ENCODE measurements at places on chromosomes 2 and 18. TPM values are rescaled to one million over a fixed set of nuclear protein-coding genes. Genes with fewer than 3 reads are reported as not detected.

NYAP2 gene
- total RNA-seq = not detected

ZNF396 gene
- total RNA-seq = 0.13 TPM

PLGLB1 gene
- total RNA-seq = 0.38 TPM

MEP1B gene
- total RNA-seq = not detected

UBR3 gene
- 21.2 TPM for total RNA-seq

PLGLB2 gene
- 1.5 TPM for total RNA-seq

RAB31 gene
- 40.5 TPM for total RNA-seq

CPS1 gene
- total RNA-seq = 2.0 TPM

DNA sequence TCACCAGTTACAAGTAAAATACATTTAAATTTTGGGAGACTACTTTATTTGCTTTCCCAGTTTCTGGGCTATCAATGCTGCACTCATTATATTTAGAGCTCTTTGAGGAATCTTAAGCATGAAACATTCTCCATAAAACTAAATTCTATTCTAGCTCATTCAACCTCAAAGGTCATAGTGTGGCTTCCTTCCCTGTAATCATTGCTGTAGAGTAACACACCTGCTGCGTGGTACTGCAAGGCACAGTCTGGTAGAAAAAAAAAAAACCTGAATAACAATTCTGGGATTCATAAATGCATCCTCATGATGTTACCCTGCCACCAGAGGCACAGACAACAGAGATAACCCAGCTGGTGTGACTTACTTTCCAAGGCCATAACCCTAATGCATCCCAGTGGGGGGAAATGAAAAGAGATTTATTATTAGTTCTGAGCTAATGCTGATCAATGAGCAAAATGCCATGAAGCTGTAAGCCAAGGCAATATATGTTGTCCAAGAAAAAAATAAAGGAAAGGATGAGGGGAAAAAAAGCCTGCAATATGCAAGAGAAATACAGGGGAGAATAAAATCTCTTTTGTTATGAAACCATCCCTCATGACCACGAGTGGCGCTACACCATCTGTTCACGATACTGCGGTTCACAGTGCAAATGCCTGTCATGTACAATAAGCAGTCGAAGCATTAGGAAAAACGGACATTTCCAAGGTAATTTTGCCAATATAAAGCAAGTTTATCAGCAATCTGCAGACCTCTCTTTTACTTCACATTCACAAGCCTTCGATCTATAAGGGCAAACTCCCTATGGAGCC is 1481.6 kb upstream of the PIK3C3 start:
- H3K4me3 ChIP-seq = no peak overlapping the region
- H3K27me3 ChIP-seq = no peaks in the 10 kb centered on the region
- no peaks in the 10 kb centered on the region for H3K4me1 ChIP-seq

DNA sequence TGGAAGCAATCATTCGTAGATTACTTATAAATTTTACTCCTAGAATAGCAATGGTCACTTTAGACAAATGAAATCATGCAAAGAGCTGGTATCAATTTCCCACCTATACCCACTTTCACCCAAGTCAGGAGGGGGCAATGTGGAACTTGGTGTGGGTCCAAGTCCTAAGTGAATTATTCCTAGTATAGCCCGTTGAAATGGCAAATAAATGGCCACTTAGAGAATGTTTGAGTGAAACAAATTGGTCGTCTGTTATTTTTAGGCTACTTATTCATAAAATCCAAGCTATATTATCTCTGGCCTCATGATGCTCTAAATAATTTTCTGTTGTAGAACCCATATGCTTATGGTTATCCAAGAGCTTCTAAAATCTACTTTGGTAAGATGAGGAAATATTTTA is 98.1 kb downstream of the MYO3B start:
- no peak overlapping the region for H3K27ac ChIP-seq
- no peaks in the 10 kb centered on the region for H3K36me3 ChIP-seq
- H3K27me3 ChIP-seq = no peaks in the 10 kb centered on the region
- no peaks in the 10 kb centered on the region for H3K4me1 ChIP-seq

DNA sequence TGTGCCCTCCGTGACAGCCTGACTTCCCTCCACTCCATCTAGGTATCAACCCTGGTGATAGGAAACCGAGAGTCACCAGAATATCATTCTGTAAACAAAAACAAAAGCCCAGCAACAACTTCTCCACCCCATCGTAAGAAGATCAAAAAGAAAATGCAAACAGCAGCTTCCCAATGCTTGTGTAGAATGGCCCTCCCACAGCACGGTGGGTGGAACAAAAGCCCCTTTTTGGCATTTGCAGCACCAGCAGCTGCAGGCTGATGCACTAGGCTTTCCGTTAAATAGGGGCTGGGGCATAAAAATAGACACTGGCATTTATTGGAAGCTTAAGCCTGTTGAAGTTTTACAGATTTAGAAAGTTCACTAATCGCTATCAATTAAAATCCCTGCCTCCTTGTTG is 513.0 kb downstream of the GALR1 start:
- H3K27me3 ChIP-seq = no peaks in the 10 kb centered on the region
- no peaks in the 10 kb centered on the region for H3K4me1 ChIP-seq
- no peak overlapping the region for H3K27ac ChIP-seq
- H3K36me3 ChIP-seq = no peaks in the 10 kb centered on the region
- no peak overlapping the region for H3K4me3 ChIP-seq

- H3K36me3 ChIP-seq = no peaks in the 10 kb centered on the region
- DNase-seq = no peak
- H3K4me1 ChIP-seq = peaks cover 18% of the 10 kb centered on the region
- no peak overlapping the region for H3K27ac ChIP-seq
Measured at GRCh38 chr2:101399021-101399799, 11.9 kb upstream of the CREG2 start.

DNA sequence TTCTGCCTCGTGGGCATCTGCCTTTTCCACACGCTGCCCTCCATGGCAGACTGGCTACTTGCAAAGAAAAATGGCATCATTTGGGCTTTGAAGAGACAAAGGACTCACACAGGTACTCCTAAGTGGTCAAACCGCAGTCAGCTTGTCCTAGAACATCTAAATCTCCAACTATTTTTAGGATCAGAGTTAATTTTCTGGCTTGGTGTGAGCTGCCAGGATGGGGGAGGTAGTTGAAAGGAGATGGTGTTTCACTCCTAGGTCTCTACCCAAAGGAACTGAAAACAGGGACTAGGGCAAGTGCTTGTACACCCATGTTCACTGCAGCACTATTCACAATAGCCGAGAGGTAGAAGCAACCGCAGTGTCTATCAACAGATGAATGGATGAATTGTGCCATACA is 107.9 kb upstream of the ATL2 start:
- H3K4me1 ChIP-seq = no peaks in the 10 kb centered on the region
- no peak overlapping the region for H3K4me3 ChIP-seq
- H3K27me3 ChIP-seq = 0 out of 2 replicates have a peak, but pooled peaks cover 6% of the 10 kb centered on the region

GRCh38 chr2:158482594-158482993 is 25.8 kb downstream of the PKP4 start:
- peaks cover 32% of the 10 kb centered on the region for H3K4me1 ChIP-seq
- no peaks in the 10 kb centered on the region for H3K36me3 ChIP-seq
- no peak overlapping the region for H3K27ac ChIP-seq

- H3K27ac ChIP-seq = no peak overlapping the region
- H3K36me3 ChIP-seq = no peaks in the 10 kb centered on the region
- no peak for DNase-seq
- H3K4me1 ChIP-seq = peaks cover 4% of the 10 kb centered on the region
- H3K4me3 ChIP-seq = no peak overlapping the region
- peaks cover 9% of the 10 kb centered on the region for H3K27me3 ChIP-seq
Measured at GRCh38 chr2:218885981-218886947, 5.6 kb downstream of the WNT10A start.

DNA sequence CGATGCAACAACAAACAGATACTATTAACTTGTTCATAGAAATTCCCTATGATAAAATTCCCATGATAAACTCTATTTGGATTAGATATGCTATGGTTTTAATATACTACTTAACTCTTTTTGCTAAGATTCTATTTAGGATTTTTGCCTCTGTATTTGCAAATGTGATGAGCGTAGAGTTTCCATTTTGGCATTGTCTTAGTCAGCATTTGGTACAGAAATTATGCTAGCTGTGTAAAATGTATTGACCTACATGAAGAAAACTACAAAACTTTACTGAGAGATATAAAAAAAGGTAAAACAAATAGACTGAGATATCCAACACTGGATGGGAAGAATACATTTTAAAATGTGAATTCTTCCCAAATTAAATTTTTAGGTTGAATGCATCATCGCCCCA is 29.8 kb upstream of the ARL4C start:
- no peaks in the 10 kb centered on the region for H3K4me1 ChIP-seq
- H3K27ac ChIP-seq = no peak overlapping the region
- H3K36me3 ChIP-seq = no peaks in the 10 kb centered on the region
- no peak for DNase-seq
- H3K27me3 ChIP-seq = no peaks in the 10 kb centered on the region

- H3K36me3 ChIP-seq = no peaks in the 10 kb centered on the region
- H3K27ac ChIP-seq = no peak overlapping the region
- no peaks in the 10 kb centered on the region for H3K27me3 ChIP-seq
- DNase-seq = no peak
Measured at GRCh38 chr2:114400890-114401289, 41.6 kb upstream of the DPP10 start.

DNA sequence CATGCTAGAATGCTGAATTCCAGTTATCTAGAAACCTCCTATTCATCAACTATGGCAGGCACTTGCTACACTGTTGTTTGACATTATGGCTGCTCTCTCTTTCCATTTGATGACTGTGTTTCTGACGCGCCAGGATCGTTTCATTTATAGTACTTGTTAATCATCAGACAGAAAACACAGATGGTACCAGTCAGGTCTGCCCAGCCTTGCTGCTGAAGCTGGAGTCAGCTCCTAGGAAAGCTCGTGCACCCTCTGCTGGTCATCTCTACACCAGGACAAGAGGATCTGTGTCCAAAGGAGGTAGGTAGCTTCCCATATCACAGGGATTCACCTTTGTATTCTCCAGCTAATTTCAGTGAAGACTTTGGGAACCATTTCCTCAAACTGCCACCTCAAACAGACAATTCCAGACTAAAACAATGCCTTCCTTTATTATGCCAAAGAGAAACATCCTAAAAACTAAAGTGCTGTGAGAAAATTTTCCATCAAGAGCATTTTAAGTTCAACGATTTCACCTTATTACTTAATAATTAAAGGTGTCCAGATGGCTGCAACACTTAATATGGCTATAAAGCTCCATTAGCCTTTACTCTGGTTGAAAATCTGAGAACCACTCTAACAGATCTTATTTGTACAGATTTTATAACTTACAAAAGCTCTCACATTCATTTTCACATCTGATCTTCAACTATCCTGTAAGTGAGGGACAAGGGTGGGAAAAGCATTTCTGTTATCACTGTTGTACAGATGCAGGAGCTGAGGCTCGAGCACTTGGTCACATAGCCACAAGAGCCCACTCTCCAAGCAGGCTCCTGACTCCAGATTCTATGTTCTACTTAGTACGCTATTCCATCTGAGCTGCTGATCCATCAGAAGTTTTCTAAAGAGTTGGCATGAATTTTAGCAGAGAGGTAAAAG is 17.5 kb downstream of the METTL8 start:
- peak overlapping the region; percentile 24 for H3K4me3 ChIP-seq
- H3K27me3 ChIP-seq = no peaks in the 10 kb centered on the region
- H3K36me3 ChIP-seq = no peaks in the 10 kb centered on the region
- peak; percentile 98 for DNase-seq
- peak overlapping the region; percentile 58 for H3K27ac ChIP-seq

DNA sequence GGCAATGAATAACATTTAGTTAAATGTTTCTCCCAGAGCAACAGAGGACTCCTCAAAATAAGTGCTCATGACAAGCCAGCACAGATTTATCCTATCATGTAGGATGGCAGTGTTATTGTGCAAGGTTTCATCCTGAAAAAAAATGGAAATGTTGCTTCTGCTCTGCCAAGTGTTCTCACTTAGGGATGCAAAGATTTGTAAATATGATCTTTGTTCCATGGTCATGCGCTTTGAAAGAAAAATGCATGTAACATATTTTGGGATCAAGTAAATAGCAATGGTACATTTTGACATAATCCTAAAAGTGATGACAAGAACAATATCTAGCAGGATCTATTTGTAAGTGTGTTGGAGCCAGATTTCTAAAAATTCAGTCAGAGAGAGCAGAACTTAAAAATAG is 229.5 kb upstream of the CCDC150 start:
- H3K27ac ChIP-seq = no peak overlapping the region
- no peak for DNase-seq
- no peak overlapping the region for H3K4me3 ChIP-seq

- peak; percentile 93 for DNase-seq
- no peaks in the 10 kb centered on the region for H3K27me3 ChIP-seq
- no peaks in the 10 kb centered on the region for H3K36me3 ChIP-seq
- H3K27ac ChIP-seq = peak overlapping the region; percentile 86
Measured at GRCh38 chr2:43178602-43179542, 47.5 kb downstream of the ZFP36L2 start.

DNA sequence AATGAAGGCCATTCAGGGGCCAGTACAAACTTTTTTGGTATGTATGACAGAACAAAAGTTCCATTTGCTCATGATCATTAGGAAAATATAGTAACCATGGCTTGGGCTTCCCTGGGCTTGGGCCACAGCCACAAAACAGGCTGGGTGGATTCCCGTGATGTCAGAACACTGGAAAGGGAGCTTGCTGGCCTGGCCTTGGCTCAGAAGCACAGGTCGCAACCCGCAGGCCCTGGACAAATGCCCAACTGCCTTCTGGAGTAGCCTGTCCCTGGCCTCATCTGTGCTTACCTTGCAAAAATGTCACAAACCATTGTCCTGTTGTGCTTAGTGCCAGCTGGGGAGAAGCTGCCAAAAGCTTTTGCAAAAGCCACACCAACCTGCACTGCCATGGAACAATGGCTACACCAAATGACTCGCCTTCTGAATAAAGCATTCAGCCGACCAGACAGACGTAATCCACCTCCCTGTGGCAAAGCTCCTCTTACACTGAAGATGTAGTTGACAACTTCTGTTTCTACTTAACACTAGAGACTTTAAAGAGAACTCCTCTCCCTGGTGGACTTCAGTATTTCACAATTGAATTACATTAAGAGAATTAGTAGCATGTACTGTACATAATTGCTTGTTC is 125.5 kb downstream of the ANKRD44 start:
- H3K27me3 ChIP-seq = no peaks in the 10 kb centered on the region
- H3K36me3 ChIP-seq = no peaks in the 10 kb centered on the region
- peaks cover 16% of the 10 kb centered on the region for H3K4me1 ChIP-seq
- H3K4me3 ChIP-seq = no peak overlapping the region

DNA sequence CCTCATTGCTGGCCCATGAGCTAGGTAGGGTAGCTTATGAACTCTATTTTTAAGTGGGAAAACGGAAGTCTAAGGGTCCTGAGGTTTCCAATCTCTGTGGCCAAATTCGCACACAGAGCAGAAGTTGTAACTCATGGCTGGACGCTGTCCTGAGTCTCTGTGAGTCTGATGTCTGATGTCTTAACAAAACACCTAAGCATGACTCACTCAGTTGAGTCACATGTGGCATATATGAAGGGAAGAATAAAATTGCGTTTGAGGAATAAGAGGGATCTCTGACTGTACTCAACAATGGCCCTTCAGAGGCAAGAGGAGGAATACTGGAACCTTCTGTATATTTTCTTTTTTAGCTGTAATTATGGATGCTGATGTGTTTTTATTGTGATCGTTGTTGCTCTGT is 569.7 kb downstream of the RIT2 start:
- no peaks in the 10 kb centered on the region for H3K27me3 ChIP-seq
- DNase-seq = peak; percentile 76
- no peak overlapping the region for H3K4me3 ChIP-seq
- H3K27ac ChIP-seq = no peak overlapping the region

Data from GM23248 (cell line).